ENCODE measurements at places on chromosomes 6 and 20.

GRCh38 chr6:74071214-74071613 is 375.2 kb downstream of the CD109 start:
- DNase-seq = no peak

- no peak for DNase-seq
These were observed 32.8 kb upstream of the POPDC3 start for GRCh38 chr6:105212587-105212986.

GRCh38 chr6:20877008-20877937 is 343.0 kb downstream of the CDKAL1 start:
- DNase-seq = no peak

DNA sequence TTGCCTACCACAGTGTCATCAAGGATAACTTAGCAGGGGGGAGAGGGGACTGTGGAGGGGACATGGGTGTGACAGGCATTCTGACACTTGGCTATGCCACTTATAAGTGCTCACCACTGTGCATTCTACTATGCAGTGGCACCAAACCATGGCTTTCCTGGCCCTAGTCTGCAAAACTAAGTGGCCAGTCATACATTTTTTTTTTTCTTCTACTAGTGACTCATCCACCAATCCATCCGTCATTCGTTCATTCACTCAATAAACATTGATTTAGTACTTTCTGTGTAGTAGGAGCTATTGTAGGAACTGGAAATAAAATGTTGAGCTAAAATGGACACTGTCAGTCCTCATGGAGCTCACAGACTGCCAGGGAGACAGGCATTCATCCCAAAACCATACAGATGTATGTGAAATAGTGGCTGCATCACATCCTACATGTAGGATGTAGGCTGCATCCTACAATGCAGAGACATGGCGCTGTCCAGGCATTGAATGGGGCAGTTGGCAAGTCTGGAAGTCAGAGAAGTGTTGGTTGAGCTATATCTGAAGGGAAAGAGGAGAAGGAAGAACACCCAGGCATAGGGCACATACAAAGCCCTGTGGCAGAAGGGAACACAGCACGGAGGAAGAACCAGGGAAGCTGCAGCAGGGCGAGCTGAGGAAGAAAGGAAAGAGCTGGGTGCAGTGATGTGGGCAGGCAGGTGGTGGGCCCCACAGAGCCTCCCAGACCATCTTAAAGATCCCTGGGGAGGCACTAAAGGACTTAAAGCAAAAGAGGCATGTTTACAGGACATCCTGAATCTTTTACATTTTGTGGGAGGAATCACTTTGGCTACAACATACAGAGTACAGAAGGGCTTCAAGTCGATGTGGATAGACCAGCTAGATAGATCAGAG is 224.4 kb downstream of the UST start:
- no peak for DNase-seq

Data from mesenteric fat pad (tissue), 1 donor.